Activated T-helper 2 cell treated with anti-CD3 and anti-CD28 coated beads, Interferon-gamma antibody, Interleukin-2, Interleukin-4, amounts not matched to agents 10 μg/mL and 5 μg/mL and 100 μg/mL, durations not matched to agents 14 hours and 24 hours and 36 hours (primary cell): ENCODE measurements at places on chromosomes 16 and 17. TPM values are rescaled to one million over a fixed set of nuclear protein-coding genes. Genes with fewer than 3 reads are reported as not detected.

Gene ORC6
- total RNA-seq = 56.2 and 56.8 TPM in 2 replicates

DNA sequence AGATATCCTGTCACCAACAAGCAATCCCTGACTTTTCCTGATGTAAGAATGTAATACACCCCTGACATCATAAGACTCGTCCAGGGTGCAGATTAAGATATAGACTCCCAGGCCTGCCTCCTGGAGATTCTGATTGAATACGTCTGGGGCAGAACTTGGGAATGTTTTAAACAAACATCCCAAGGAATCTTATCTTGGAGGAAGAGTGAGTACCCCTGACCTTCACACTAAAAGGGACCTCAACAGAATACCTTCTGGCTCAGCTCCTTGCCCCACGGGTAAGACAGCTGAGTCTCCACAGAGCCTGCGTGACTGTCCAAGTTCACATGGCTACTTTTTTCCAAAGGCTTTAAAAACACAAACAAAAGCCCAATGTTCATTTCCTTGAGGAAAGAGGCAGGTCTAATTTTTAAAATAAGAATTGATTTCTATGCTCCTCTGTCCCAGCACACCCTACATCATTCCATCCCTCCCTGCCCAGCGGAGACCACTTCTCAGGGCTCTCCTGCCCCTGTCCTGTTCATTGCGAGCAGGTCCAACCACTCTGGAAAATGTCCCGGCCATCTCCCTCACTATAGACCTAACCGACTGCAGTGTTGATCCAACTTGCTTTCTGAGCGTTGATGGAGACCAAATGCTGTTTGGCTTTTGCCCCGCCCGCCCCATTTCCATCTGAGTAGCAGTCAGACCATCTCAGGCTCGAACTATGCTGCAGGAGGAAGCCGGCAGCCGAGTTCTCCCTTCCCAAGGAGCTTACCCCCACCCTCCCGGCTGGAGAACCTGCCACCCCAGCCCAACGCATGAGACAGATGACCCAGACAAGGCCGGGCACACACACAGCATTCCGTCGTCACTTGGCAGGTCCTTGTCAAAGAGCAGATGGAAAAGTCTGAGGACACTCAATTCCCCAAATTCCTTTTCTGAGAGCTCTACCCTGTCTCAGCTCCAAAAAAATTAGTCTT lies 44.1 kb upstream of the MYH10 start:
- no peak for DNase-seq

- no peak for DNase-seq
Observed at GRCh38 chr16:5575646-5576245, 478.2 kb upstream of the EEF2KMT start.

Gene TACO1
- total RNA-seq = 20.4 and 22.4 TPM in 2 replicates

- DNase-seq = no peak
Observed at GRCh38 chr17:57604771-57605674, 140.1 kb downstream of the CCDC182 start.

DNA sequence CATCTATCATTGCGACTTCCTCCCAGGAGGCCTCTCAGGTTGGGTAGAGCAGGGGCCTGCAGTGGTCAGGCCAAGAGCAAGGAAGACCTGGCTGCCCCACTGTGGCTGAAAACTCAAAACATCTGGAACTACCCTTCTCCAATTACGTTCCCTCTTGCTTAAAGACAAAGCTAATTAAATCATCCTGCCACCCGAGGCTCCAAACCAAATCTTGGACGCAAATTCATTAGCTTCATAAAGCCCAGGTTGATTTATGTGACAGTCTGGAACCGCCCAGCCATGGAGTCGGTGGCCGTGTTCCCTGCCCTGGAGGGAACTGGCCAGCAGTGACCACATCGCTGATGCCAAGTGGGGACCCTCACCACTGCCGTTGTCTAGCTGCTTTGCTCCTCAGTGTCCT lies 21.4 kb downstream of the GRIN2C start:
- no peak for DNase-seq

Gene SKAP1
- 60.5 and 67.9 TPM in 2 replicates for total RNA-seq

DNA sequence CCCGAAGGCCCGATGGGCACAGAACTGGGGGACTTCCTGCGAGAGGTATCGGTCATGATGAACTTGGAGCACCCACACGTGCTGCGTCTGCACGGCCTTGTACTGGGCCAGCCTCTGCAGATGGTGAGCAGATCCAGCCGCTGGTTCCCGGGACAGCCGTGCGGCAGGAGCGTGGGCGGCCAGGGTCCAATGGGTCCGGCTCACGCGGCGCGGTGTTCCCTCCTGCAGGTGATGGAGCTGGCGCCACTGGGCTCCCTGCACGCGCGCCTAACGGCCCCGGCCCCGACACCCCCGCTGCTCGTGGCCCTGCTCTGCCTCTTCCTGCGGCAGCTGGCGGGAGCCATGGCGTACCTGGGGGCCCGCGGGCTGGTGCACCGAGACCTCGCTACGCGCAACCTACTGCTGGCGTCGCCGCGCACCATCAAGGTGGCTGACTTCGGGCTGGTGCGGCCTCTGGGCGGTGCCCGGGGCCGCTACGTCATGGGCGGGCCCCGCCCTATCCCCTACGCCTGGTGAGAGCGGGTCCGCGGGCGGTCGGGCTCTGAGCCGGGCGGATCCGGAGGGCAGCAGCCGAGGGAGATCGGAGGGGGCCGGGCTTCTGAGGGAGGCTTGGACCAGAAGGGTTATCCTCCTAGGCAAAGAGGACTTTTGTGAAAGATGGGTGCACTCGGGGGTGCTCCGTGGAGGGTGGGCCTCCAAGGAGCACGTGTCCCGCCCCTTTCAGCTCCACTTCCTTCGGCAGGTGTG lies 3.0 kb downstream of the TNK1 start:
- peak; percentile 74 for DNase-seq

Gene SCNN1B
- not detected in 2 replicates for total RNA-seq

GRCh38 chr16:74627506-74628220 lies 20.7 kb upstream of the GLG1 start:
- DNase-seq = no peak

- no peak for DNase-seq
Observed at GRCh38 chr17:4786106-4786511, at the start of gene VMO1. VMO1 (minus strand) TSS chr17:4786364; CDS start chr17:4786352, 12 bp downstream.

- peak; percentile 43 for DNase-seq
Observed at GRCh38 chr16:53131363-53132071, 76.7 kb downstream of the CHD9 start.

Gene KCNH6
- total RNA-seq = not detected in 2 replicates

DNA sequence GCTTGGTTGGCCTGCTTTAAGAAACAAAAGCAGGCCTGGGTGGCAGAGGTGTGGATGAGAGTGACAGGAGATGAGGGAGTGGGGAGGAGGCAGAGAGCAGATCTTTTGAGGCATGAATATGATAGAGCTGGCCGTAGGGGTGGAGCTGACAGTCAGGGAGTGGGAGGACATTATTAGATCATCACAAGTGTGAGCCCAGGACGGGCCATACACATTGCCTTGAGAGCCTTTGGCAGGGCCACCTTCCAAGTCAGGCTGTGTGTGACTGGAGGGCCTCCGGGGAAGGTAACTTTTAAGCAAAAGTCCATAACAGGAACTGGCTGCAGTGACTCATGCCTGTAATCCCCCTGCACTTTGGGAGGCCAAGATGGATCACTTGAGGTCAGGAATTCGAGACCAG lies 26.3 kb downstream of the GINS3 start:
- no peak for DNase-seq

DNA sequence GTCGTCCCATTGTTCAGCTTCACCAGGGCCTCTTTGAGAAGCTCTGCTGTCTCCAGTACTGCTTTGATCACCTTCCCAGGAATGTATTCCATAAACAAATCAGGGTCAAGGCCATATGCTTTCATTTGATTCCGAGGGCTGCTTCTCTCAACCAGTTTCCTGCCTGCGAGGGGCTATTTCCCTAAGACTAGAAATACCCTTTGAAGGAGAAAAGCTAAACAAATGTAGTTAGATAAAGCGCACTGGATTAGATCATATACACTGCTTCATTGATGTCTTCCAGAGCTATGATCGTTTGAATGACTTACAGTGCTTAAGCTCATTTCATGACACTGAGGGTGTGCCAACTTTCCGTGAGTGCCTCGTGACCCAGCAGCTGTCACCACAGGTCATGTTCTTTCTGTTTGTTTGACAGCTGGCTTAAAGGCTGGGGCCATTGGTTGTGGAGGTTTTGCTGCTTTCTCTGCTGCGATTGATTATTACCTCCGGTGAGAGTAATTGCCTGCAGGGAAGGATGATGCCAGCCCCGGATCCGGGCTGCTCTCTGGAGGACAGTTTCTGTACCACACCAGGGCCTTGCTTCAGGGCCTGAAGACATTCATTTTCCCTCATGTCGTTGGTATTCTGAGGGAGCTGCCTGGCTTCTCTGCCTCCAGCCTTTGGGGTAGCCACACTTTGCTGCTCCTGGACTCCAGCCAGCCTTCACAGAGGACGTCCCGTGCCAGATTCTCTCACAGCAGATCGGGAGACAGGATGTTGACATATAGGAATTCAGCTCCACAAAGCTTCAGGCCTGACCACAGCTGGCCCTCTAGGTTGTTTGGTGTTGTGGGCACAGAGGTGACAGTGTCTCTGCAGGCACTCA lies 3.9 kb downstream of the TIMM22 start:
- DNase-seq = no peak

Gene HIC1
- 42.6 and 43.5 TPM in 2 replicates for total RNA-seq

DNA sequence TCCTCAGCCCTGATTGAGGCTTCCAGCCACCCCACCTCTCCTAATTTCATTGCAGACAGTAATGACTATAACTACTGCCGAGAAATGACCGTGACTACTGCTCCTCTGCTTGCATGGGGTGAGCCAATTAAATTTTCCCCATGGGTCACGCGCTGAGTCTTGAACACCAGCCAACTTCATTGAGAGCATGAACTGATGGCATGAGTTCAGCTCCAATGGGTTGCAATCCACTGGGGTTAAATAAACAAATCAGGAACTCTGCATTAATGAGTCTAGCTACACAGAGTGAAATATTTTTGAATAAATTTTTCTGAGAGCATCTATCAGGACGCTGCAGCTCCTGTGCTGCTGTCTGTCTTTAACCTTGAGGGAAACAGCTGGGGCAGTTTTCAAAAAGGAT lies 61.6 kb upstream of the CLEC3A start:
- no peak for DNase-seq

DNA sequence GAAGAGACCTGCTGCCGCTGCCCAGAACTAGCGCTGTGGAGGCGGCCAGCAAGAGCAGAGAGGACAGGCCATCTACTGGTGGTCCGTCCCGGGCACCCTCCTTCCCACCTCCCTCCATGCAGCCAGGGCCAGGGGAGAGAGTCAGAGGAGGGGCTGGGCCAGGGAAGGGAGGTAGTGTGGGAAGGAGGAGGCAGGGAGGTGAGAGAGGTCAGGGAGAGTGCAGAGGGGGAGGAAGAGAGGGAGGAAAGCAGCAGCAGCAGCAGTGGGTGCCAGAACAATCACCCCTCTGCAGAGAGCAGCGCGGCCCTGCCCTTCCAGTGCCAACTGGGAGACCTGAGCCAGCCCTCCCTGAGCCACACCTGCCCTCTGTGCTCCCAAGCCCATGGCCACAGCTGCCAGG lies 6.6 kb downstream of the C16orf95 start:
- no peak for DNase-seq

DNA sequence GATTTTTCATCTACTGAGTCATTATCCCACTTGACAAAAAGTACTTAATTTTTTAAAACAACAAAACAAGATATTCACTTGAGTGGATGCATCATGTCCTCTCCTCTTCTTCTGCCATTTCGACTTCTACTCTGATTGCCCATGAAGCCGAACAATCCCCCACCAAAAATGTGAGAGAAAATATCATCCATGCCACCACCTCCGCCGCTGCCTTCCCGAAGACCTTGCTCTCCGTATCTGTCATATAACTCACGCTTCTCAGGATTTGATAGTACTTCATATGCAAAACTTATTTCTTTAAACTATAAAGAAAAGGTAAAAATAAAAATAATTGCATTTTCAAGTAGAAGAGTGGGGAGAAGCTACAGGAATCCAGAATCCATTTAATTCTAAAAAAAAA lies 2.2 kb downstream of the DNAJA2 start:
- no peak for DNase-seq

Gene EPX
- total RNA-seq = not detected in 2 replicates

DNA sequence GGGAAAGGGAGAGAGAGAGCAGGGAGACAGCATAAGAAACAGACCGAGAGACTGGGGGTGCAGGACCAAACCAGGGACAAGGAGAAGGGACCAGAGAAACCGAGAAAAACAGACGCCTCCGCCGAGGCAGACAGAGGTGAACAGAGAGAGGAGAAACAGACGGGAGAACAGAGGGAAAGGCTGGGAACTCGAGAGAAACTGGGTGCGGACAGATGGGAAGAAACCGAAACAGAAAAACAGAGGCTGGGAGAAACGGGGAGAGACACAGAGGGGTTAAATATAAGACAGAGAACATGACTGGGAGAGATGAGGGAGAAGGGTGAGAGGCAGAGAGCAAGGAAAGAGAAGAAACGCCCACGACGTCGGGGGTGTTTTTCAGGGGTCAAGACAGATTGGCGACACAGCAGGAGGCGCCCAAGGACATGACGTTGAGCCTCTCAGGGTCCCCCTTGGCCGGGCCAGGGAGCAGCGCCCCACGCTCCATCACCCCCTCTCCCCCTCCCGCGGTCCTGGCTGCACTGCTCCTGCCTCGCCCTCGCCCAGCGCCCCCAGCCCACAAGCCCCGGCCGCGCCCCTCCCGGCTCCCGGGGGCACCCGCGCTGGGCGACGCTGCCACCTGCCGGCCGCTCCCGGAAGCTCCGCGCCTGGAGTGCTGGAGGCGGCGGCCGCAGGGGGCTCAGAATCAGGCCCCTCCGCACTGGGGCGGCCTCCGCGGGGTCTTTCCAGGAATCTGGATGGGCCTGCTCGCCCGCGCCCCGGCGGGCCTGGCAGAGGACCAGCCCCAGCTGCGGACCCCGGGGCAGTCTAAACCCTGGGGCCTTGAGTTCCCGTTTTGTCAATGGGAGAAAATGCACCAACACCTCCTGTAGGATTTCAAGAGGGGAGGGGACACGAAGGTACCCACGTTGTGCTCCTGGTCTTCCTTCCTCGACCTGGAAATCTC lies 1.3 kb upstream of the TMEM92 start:
- DNase-seq = peak; percentile 55

GRCh38 chr16:13083681-13084080 lies 182.3 kb downstream of the SHISA9 start:
- DNase-seq = no peak

- DNase-seq = no peak
Observed at GRCh38 chr16:88854306-88855111, 2.2 kb downstream of the GALNS start.

- no peak for DNase-seq
Observed at GRCh38 chr16:27508476-27508875, 41.2 kb downstream of the GTF3C1 start.

Gene CES1
- not detected in 2 replicates for total RNA-seq

- no peak for DNase-seq
Observed at GRCh38 chr17:63740464-63741142, 996 bp downstream of the STRADA start.

Gene CDC42EP4
- 1.6 and 2.8 TPM in 2 replicates for total RNA-seq
